HuH-7.5 (cell line): ENCODE measurements at places on chromosomes 12 and 14.

- no peak for DNase-seq
Observed at GRCh38 chr14:56199982-56200577, 81.9 kb downstream of the PELI2 start.

- no peak for DNase-seq
Observed at GRCh38 chr12:46377678-46378077, 5.1 kb upstream of the SLC38A2 start.

DNA sequence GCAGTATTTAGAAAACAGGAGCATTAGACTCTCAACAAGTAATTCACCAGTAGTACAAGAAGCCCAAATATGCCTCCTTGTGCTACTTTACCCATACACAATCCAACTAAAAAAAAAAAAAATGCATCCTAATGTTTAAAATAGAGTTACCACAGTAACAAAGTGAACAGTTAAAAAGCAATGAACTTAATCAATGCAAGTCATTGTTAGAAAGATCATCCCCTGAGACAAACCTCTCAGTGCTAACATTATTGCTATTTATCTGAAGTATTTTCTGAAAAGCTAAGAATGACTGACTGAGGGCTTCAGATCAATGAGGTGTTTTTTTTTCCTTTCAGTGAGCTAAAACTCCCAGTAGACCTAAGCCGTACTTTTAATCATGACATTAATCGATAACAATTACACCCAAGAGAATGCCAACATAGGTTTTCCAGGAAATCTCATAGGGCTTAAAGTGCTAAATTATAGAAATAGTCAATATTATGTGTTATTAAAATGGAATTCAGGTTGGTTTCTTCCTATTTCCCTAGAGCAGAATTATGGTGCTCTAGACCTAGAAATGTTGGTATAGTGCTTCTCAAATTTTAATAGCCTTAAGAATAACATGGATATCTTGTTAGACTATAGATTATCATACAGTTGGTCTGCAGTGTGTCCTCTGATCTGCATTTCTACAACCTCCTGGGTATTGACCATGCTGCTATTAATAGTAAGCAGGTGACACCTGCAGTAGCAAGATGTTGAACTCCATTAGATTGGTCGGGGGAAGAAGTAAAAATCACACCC lies 123.0 kb downstream of the PRKD1 start:
- DNase-seq = no peak

- no peak for DNase-seq
Observed at GRCh38 chr12:57740656-57741412, 2.3 kb upstream of the AGAP2 start.

GRCh38 chr12:38392554-38393144 lies 76.1 kb downstream of the ALG10B start:
- DNase-seq = no peak

DNA sequence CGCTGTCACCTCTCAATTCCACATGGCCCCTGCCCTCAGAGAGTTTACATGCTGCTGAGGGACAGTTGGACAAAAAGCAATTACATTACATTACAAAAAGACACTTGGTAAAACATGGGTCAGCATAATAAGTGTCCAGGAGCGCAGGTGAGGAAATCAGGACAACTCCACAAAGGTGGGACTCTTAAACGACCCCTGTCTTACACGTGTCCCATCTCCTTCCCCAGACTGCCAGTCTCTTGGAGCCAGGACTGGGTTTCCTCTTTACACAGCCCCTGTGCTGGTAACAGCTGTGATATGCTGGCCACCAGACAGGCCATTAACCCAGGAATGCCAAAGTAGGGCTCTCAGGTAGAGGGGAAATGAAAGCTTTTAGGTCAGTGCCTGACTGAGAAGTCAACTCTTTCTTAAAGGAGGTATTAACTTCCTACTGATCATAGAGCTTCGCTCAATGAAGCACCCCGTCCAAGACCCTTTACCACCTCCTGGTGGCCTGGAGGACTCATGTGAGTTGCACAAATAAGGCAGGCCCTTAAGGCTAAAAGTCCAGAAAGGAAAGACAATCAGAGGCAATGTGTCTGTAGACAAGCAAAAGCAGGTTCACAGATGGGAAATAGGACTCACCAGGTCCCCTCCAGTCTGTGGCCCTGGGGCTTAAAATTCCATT lies 55.5 kb downstream of the ANO2 start:
- peak; percentile 27 for DNase-seq

GRCh38 chr12:104467346-104467837 lies 10.6 kb downstream of the CHST11 start:
- no peak for DNase-seq

- no peak for DNase-seq
Observed at GRCh38 chr12:93089805-93090569, 160.9 kb upstream of the EEA1 start.

DNA sequence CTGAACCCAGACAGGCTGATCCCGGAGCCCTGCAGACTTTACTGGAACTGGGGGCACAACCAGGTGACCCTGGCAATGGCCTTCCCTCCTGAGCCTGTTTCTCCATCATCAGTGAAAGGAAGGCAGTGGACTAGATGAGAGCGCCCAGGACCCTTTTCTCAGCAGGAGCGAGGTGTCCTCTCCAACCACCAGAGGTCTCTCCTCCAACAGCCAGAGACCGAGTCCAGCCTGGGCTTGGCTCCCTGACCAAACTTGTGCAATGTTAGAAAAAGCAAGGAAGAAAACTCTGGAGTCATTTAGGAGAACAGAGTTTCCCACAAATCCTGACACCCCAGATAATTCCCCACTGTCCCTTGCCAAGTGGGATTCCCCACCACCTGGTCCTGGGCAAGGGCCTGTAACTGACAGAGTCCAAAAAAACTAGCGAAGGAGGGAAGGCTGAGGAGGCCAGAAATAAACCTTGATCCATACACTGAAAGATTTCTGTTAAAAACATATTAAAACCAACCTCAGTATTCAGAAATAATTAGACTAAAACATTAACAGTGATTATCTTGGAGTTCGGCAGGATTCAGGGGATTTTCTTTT lies 9.0 kb downstream of the RPS6KL1 start:
- DNase-seq = peak; percentile 83

DNA sequence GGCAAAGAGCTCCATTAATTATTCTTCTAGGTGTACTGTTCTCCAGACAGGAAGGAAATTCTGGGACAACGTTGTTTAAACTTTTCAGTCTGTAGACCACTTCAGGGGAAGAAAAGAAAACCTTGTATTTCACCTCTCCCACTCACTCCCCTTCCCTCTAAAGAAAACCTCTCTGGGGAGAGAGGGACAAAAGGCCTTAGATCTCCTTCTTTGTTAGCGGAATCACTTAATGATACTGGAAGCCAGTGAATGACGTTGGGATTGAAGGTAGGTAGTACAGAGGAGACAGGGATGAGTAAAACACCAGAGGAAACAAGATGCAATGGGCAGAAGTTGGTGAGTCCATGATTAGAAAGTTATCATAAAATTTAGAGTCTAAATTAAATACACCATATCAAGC lies 38.7 kb upstream of the SGPP1 start:
- no peak for DNase-seq

GRCh38 chr12:58615576-58615975 lies 304.7 kb downstream of the LRIG3 start:
- DNase-seq = no peak

GRCh38 chr12:103627189-103627855 lies 40.2 kb downstream of the STAB2 start:
- no peak for DNase-seq

- DNase-seq = no peak
Observed at GRCh38 chr12:31021809-31022494, 51.7 kb upstream of the DDX11 start.

- DNase-seq = peak; percentile 29
Observed at GRCh38 chr12:70609739-70610491, 27.3 kb downstream of the PTPRB start.

- DNase-seq = no peak
Observed at GRCh38 chr14:71333705-71334104, 426.4 kb downstream of the PCNX1 start.

DNA sequence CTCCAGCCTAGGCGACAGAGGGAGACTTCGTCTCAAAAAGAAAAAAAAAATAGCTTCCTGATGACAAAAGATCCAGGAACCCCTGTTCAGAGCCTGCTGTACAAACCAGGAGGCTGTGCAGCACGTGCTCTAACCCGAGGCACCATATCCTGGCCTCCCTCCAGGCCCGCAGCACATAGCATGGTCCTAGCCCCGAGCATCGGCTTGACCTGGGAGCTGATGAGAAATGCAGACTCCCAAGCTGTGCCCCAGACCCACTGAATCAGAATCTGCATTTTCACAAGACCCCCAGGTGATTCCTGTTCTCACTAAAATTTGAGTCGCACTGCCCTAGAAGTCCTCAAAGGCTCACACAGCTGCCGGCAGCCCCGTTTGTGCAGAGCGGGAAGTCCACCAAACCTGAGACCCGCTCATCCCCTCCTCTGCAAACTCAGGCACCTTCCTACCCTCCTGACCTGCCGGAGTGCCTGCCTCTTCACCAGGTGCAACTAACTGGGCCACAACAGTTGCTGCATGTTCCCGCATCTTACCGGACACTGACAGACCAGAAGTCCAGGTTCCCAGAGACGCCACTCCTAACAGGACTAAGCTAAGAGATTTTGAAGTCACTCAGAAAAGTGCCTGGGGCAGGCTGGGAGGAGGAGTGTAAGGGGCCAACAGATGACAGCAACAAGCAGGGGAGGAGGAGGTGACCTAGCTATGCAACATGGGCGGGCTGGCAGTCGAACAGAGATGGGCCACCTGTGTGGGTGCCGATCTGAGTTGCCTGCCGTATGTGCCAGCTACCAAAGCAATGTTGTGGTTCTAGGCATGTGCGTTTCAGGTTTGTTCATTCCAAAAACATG lies 24.0 kb upstream of the RIN3 start:
- no peak for DNase-seq

DNA sequence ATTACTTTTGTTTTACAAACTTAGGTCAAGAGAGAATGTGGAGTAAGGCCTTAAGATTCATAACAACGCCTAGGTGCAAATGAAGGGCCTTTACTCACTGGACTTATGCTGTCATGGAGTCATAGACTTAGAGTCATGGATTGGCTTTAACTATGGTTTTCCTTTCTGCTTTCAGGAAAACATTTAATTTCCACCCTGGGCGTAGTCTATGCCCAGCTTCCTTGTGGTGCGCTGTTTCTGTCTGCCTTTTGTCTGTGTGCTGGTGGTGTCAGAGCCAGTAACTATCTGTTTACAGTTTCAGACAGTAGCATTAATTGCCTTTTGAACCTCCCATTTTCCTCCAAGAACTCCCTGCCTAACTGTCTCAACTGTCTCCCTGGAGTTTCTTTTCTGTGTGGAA lies 31.8 kb upstream of the COX6A1 start:
- no peak for DNase-seq

- DNase-seq = no peak
Observed at GRCh38 chr12:131991816-131992430, 42.2 kb downstream of the EP400 start.

DNA sequence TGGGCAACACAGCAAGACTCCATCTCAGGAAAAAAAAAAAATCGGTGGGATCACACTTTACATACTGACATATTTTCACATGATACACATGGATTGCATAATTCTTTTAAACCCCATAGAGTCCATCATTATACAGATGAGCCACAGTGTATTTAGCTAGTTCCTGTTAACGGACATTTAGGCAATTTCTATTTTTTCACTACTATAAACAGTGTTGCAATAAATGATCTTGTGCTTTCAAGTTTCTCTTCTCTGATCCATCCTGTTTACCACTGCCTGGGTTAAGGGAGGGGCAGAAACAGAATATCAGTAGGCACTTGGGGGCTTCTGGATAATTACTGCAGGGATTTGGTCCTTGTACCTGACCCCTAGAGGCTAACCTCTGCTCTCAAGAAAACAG lies 43.4 kb upstream of the SPTLC2 start:
- DNase-seq = no peak

GRCh38 chr12:9588749-9589148 lies 19.0 kb downstream of the KLRB1 start:
- DNase-seq = peak; percentile 11

DNA sequence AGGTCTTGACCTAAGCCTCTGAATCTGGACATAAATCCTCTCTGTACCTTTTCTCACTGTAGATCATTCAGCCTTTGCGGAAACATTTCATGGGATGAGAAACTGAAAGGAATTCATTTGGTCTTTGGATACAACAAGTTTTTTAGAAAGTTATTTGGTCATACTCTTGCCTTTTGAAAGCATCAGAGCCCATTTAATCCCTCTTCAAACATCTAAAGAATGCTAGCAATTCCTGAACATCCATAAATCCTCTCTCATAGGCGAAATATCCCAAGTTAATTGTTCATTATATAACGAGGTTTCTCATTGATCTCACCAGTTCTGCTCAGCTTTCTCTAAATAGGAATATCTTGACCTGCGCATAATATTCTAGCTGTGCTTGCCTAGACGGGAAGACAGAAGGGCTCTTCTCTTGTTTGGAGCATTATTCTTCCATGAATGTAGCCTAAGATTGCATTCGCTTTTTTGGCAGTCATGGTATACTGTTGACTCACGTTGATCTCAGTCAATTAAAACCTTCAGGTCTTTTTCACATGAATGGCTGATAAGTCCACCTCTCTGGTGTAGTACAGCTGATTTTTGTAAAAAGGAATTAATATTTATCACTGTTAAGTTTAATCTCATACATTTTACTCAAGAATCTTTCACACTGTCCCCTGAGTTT lies 24.1 kb downstream of the NTN4 start:
- no peak for DNase-seq

- no peak for DNase-seq
Observed at GRCh38 chr12:63777340-63777739, 2.4 kb upstream of the RXYLT1 start.

GRCh38 chr12:91813701-91814100 lies 331.9 kb downstream of the BTG1 start:
- no peak for DNase-seq

GRCh38 chr12:114555451-114555850 lies 128.5 kb downstream of the TBX3 start:
- no peak for DNase-seq

GRCh38 chr12:67705394-67706370 lies 57.1 kb downstream of the DYRK2 start:
- DNase-seq = no peak

DNA sequence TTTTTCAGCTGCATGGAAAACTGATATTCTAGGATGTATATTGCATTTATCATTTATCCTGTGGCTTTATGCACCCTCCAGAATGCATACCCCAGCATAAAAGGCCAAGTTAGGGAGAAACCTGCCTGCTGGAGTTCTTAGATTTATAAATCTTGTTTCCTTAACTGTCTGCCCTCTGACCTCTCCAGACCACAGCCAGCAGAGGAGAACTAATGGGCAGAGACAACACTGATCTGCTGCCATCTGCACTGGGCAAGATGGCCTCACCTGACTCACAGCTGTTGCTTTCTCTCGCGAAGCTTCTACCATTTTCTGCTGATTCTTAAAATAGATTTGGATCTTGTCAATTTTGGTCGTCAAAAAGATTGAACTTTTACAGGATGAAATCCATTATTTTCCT lies 65.8 kb downstream of the PPP2R5C start:
- DNase-seq = no peak

DNA sequence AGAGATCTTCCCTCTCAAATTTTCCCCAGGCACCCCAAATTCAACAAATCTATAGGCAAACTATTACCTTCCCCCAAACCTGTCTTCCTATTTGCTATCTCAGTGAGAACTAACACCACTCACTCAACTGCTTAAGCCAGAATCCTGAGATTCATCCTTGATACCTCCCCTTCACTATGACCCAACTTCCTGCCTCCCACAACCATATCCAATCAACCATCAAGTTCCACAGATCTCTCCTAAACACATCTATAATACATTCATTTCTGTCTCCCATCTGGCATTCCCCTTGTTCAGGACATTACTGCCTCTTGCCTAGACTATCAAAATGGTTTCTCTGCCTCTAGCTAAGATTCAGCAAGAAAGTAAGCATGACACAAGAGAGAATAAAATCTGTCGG lies 21.3 kb downstream of the YAF2 start:
- no peak for DNase-seq
